ENCODE measurements at places on chromosomes 7 and 10.
A peak's percentile ranks its signal among the peaks of the same experiment; 100 is the strongest.

- DNase-seq, result no peak
Observed at GRCh38 chr7:103076764-103077163, 1.8 kb downstream of the ARMC10 start.

- DNase-seq, result no peak
Observed at GRCh38 chr10:124302951-124303505, 115.7 kb downstream of the OAT start.

DNA sequence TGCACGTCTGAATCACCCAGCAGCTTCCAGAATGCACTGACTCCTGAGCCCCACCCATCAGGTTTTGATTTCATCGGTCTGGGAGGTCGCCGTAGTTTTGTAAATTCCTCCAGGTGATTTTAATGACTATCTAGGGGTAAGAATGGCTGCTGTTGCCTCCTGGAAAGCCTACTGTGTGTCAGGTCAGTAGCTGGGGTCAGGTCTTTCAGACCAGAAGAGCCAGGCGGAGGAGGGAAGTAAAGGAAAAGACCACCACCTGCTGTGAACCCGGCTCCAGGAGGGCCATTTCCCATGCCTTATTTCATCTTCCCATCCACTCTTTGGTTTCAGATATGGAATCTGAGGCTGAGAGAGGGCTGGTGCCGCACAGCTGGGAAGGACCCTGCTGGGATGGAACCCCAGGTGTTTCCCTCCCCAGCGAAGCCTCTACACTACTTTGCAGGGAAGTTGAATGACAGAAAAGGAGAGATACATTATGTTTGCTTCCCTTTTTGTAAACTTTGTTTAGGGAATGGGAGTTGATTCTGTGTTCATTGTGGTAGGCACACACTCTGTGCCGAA lies 19.8 kb downstream of the ADAMTS14 start:
- no peak for DNase-seq

DNA sequence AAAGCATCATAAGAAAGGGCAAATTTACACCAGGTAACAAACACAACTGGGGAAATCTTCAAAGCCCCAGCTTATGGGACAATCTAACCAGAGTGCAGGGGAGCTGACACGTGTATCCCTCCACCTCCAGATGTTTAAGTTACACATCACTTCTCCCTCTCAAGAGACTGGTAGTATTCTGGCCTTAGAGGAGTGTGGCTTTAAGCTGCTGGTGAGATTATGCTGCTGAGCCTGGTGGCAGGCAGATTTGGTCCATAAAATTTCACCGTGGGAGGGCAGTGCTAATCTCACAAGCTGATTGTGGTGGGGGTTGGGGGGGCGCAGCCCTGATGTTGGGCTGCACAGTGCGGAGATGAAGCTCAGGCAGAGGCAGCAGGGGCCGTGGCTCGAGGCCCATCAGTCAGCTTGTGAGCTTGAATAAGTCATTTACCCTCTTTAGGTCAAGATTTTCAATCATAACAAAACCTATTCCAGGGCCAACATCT lies 431.0 kb upstream of the GALNT17 start:
- DNase-seq, result no peak

DNA sequence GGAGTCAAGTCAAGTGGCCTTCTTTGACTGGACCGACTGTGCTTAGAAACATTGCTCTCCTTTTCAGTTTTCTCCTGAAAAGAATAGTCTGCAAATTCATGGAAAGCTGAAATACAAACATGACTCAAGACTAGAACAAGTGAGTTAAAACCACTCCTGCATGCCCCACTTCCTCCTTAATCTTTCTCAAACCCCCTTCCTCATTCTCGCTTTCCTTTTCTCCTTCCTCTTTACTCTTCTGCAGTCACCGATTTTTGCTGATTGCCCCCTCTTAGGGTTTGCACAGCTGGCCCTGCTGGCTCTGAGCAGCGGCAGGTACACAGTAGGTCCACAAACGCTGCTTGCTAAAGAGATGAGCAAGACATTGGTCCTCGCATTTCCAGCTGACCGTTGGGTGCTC lies 34.8 kb upstream of the MKI67 start:
- no peak for DNase-seq

GRCh38 chr7:69880840-69881239 lies 282.6 kb downstream of the AUTS2 start:
- DNase-seq, result no peak

- DNase-seq, result no peak
Observed at GRCh38 chr10:98338318-98338717, 70.3 kb upstream of the LOXL4 start.

- no peak for DNase-seq
Observed at GRCh38 chr10:46037107-46037825, 6.8 kb upstream of the NCOA4 start.

DNA sequence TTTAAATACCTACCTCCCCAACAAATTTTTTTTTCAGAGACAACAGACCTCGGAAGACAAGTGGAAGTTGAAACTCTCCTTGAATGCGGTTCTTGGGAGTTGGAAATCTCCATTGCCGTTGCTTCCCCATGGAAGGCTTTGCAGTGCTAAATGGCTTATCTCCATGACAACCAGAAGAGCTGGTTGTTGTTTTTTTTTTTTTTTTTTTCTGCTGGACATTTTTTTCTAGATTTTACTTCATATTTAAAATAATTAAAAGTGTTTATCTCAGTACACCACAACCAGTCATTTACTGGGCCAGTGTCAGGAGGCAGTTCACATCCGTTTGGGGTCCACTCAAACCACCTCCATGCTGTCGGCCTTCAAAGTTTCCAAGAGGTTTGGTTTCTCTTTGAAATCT lies 348.5 kb upstream of the PRKCQ start:
- no peak for DNase-seq

DNA sequence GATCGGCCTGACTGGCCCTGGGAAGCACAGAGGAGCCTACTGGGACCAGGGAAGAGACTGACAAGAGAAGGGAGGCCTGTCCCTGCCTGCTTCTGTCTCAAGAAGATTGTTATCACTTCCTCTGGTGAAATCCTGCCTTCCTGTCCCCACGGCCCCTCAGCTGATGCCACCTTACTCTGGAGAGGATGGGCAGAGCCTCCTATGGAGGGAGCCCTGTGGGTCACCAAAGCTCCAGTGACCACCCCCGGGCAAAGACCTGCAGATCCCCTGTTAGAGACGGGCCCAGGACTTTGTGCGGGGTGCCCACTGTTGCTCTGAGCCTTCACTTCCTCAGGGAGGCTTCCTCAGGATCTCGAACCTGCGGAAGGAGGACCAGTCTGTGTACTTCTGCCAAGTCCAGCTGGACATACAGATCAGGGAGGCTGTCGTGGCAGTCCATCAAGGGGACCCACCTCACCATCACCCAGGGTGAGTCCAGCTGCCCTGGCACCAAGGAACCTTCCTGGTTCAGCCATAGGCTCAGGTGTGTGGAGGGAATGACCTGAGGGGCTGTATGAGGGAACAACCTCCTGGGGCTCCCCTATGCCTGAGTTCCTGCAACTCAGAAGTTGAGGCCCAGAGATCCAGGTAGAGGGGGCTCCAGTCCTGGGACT lies 1.4 kb upstream of the PILRB start:
- no peak for DNase-seq

GRCh38 chr7:143485500-143485899 lies 7.8 kb downstream of the TAS2R41 start:
- no peak for DNase-seq

DNA sequence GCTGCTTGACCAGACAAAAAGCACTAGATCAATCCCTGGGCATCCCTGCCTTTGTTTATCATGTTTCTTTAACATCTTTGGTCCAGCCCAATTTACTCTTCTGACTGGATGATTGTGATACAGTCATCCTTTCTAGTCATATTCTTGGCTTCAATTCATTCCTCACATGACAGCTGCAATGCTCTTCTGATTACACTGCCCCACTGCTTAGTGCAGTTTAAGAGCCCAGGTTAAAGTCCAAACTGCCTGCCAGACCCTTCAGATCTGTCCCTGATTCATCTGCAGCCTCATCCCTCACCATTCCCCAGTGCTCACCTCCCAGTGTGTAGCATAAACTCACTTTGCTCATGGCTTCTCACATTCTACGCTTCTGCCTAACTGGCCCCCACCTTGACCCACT lies 383.8 kb downstream of the TNS3 start:
- DNase-seq, result no peak

DNA sequence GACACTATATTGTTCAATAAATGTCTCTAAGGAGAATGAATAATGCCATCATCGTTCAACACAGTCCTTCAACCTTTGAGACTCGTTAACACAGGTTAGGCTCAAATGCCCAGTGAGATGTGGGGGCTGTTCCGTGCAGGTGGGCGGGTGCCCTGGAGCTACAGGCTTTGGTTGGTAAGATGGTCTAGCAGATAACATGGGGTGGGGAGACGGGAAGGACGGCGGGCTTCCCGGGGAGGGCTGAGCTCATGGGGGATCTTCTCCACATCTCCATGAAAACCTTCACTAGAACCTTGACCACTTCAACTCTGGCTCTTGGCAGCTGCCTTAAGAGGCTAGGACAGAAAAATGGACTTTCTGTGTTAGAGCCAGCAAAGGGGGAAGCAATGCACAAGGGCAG lies 134.1 kb upstream of the TCERG1L start:
- no peak for DNase-seq

DNA sequence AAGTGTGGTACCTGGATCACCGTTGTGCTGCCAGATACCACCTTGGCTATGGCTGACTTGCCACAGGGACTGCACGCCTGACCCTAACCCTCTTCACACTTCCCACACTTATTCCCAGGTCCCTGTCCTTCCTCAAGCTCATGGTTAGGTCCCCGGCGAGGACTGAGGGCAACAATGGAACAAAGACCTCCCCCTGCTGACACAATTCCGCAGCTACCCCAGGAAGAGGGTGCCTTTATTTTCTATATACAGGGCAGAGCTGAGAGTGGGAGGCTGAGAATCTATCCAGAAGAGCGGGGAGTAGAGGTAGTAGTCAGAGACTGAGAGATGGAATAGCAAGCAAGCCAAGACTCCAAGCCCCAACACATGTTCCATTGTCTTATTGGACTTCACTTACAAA lies 118.1 kb upstream of the SEM1 start:
- DNase-seq, result no peak

GRCh38 chr7:12256090-12256489 lies 45.0 kb downstream of the TMEM106B start:
- DNase-seq, result no peak

- DNase-seq, result peak; percentile 6
Observed at GRCh38 chr7:77538281-77539212, 1.5 kb downstream of the PTPN12 start.

- DNase-seq, result no peak
Observed at GRCh38 chr7:130141884-130142653, 63.1 kb downstream of the TMEM209 start.

DNA sequence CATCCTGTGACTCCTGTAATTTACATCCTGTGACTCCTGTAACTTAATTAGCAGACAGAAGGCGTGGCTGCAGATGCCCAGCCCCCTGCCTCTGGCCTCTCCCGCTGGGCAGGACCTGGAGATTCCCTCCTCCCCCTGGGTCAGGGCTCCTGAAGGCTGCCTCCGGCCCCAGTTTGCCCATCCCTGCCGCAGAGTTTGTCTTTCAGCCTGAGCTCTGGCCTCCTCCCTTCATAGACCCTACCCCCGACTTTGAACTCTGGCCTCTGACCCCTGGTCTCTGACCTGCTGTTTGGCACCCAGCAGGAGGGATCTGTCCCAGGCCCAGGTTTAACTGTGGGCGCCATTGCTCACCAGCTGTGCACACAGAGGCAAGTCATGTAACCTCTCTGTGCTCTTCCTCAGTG lies 45.6 kb downstream of the ELFN1 start:
- DNase-seq, result no peak

- no peak for DNase-seq
Observed at GRCh38 chr10:23478570-23478969, 39.7 kb downstream of the OTUD1 start.

- peak; percentile 57 for DNase-seq
Observed at GRCh38 chr7:30510124-30511075, 5.8 kb upstream of the GGCT start.

DNA sequence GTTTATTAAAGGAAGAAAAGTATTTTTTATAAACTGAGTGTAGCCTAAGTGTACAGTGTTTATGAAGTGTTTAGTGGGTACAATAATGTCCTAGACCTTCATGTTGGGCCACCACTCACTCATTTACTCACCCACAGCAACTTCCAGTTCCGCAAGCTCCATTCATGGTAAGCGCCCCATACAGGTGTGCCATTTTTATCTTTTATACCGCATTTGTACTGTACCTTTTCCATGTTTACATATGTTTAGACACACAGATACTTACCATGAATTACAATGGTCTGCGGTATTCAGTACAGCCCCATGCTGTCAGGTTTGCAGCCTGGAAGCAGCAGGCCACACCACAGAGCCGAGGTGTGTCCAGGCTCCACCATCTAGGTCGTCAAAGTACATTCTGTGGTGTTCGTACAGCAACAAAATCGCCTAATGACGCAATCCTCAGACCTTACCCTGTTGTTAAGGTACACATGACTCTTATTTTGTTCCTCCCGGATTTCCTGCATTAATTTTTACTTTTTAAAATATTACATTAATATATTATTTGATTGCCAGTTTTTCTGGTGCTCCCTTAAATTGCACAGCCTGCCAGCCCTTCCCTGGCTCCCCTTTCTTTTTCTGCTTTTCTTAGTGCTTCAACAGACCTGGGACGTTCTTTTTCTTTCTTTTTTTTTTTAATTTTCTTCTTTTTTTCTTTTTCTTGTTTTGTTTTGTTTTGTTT lies 881 bp upstream of the SSBP1 start:
- DNase-seq, result no peak

Measured in NCI-H446 (cell line).